ENCODE measurements at places on chromosomes 3 and 15.

DNA sequence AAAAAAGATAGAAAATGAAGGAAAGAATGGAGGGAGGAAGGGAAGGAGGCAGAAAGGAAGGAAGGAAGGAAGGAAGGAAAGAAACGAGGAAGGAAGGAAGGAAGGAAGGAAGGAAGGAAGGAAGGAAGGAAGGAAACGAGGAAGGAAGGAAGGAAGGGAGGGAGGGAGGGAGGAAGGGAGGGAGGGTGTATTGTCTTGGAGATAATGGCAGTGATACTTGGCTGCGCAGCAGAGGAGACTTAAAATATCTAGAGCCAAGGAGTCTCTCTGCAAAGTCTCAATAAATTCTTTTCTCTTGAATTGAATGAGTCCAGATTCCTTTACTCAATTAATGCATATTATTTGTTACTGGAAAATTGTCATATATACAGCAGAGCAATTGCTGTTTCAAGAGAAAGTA is 1059.7 kb downstream of the ZPLD1 start:
- DNase-seq = no peak

DNA sequence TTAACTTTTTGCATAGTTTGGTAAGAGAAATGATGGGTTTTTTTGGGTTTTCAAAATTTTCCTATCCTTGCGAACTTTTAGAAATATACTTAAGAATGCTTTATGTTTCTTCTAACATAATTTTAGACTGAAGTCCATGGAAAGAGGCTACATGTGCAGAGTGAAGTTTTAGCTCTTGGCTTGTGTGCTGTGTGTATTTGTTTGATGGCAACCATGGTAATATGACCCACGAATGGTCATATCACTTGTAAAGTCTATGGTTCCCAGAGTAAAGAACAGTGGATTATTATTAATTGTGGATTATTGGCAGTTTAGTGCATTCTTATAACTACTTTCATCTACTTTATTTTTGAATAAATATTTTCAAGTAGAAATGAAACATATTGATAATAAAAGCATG is 124.0 kb upstream of the GOLGA6L4 start:
- DNase-seq = no peak

- no peak for DNase-seq
Observed at GRCh38 chr3:123380261-123380660, 68.6 kb downstream of the ADCY5 start.

DNA sequence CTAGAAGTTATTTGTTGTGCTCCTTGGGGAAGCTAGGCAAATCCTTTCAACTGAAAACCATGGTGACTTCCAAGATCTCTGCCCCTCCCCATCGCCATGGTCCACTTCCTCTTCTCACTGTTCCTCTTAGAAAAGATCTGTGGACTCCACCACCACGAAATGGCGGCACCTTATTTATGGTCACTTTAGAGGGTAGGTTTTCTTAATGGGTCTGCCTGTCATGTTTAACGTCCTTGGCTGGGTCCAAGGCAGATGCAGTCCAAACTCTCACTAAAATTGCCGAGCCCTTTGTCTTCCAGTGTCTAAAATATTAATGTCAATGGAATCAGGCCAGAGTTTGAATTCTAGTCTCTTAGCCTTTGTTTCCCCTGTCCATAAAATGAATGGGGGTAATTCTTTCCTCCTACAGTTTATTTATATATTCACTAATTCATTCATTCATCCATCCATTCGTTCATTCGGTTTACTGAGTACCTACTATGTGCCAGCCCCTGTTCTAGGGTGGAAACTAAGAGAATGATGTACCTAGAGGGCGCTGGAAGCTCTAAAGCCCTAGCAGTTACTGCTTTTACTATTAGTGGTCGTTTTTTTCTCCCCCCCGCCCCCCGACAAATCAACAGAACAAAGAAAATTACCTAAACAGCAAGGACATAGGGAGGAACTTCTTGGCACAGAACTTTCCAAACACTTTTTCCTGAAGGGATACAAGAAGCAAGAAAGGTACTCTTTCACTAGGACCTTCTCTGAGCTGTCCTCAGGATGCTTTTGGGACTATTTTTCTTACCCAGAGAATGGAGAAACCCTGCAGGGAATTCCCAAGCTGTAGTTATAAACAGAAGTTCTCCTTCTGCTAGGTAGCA is 657 bp downstream of the PATL2 start:
- no peak for DNase-seq

DNA sequence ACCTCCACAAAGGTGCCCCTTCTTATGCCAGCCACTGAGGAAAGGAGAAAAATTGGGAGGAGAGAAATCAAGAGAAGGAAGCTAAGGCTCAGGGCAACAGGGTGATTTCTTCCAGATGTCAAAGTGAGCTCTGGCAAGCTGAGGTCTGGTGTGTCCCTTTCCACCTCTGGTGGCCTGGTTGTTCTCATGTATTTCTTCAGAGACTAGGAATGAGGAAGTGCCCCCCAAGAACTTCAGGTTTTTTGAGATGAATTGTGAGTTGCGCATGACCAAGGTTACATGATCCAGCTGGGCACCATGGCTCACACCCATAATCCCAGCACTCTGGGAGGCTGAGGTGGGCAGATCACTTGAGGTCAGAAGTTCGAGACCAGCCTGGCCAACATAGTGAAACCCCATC is 5.6 kb downstream of the RAB6B start:
- no peak for DNase-seq

DNA sequence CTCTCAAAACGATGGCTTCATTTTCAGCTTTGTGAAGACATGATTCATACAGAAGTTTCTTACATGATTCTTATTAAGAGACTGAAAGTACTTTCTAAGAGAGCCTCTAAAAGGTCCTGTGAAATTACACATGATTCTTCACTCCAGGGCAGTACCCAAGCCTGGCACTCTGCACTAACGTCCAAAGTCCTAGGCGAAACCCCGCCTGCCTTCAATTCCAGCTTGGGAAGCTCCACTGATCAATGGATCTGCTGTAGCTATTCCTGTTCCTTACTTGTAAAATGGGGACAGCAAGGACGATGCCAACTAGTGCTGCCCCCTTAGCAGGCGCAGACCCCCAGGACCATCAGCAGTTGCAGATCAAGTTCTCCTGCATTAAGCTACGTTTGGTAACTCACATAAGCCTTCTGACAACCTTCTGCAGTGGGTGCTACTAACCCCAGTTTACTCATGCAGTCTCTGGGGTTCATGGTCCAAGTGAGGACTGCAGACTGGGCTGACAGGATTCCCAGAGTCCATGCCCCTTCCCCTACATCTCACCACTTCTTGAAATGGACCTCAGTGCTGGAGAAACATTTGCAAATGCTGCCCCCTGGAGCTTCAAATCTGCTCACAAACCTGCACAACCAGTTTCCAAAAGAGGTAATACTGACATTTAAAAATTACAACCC is 10.6 kb downstream of the CHCHD4 start:
- no peak for DNase-seq

GRCh38 chr3:5376761-5377160 is 189.3 kb downstream of the EDEM1 start:
- DNase-seq = peak; percentile 59

DNA sequence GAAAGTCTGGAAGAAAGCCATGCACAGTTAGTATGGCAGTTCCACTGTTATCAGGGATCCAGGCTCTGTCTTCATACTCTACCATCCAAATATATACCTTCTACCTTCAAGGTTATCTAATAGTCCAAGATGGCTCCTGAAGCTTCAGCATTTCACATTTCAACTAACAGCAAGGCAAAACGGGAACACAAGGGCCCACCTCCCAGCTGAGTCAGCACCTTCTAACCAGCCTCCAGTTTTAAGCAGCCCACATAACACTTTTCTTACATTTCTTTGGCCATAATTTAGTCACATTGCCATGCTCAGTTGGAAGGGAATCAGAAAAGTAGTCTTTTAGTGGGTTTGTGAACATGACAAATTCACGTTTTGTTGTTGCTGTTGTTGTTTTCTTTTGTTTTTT is 15.4 kb upstream of the MSL2 start:
- DNase-seq = no peak

GRCh38 chr3:17761563-17761962 is 19.1 kb upstream of the TBC1D5 start:
- no peak for DNase-seq

GRCh38 chr3:50258979-50259378 is 10.0 kb upstream of the SEMA3B start:
- DNase-seq = no peak

DNA sequence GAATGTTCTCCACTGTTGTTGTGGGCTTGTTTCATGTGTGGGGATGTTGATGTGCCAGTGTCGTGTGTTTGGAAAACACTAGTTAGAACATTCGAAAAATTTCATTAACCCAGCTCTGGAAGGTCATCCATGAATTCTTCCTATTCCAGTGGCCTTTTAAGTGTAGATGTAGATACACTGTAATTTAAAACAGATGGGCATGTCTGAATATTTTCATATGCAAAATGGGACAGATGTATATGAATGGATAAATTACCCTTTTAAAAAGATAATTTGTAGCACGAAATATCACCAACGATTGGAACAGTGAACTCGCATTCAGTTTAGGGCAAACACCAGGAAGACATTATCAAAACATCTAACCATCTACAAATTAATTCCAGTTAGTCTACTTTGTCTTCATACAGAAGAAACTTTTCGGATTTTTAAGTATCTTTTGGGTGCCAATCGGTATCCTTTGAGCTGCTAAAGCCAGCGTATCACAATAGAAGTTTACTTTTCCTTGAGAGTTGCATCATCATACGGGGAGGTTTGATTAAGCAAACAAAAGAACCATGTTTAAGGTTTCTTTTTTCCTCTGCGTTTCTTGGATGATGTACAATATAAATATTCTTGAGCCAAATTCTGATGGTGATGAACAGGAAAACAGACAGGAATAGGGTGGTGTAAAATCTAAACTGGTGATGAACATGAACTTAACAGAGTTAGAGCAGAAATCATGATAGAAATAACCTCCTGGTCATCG is 528.1 kb downstream of the FOXP1 start:
- no peak for DNase-seq

DNA sequence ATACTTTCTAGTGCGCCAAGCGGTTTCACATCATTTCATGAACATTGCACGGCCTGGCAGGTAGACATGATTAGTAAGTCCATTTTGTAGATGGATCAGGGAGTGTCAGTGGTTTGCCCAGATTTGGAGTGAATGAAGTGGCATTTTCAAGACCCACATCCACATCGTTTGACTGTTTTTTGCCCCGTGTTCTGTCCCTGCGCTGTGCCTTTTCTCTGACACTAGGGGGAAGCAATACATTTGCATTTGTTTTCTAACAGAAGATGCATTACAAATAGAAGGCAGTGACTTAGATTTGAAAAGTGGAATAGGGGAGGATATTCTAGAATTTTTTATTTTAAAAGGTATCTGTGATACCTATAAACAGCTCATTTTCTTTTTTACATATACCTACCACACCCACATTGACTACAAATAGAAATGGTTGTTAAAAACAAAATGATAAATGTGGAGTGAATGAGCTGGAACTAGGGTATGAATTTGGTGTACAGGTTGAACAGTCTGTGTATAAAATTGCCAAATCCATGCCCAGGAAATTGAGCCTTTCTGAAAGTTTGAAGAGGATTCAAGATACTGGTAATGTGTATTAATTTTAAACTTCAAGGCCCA is 98.0 kb downstream of the USP13 start:
- DNase-seq = peak; percentile 13

GRCh38 chr3:126745760-126746394 is 41.8 kb downstream of the CHCHD6 start:
- DNase-seq = no peak

DNA sequence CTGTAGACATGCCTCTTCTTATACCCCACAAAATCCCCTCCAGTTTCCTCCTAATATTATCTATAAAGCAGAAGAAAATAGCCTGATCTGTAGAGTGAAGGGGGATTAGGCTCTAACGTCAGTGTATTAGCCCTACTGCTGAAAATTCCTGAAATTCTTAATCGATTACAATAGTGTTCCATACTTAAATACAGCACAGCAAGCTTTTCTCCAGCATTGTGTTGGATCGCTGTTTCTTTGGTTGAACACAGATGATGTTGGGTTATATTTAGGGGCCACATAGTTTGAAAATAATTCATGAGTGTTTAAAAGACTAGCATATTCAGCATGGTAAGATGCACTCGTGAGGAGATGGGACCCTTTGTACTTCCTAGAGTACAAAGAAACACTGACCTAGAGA is 52.5 kb downstream of the PIAS1 start:
- DNase-seq = no peak

GRCh38 chr3:124792341-124793040 is 62.2 kb downstream of the UMPS start:
- DNase-seq = no peak

DNA sequence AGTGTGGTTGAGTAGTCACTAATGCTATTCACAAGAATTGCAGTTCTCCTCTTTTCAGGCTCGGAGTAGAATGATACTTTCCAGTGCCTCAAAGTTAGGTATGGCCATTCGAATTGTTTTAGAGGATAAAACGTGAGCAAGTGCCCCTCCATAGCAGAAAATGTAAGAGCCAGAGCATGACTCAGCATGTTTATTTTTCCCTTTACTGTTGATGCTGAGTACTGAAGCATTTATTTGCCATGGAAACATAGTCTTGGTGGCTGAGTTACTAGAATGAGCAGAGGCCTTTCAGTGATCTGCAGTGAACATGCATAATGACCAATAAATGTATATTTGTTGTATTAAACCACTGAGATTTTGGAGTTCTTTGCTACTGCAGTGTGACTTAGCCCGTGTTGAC is 540.6 kb downstream of the NLGN1 start:
- DNase-seq = peak; percentile 94

DNA sequence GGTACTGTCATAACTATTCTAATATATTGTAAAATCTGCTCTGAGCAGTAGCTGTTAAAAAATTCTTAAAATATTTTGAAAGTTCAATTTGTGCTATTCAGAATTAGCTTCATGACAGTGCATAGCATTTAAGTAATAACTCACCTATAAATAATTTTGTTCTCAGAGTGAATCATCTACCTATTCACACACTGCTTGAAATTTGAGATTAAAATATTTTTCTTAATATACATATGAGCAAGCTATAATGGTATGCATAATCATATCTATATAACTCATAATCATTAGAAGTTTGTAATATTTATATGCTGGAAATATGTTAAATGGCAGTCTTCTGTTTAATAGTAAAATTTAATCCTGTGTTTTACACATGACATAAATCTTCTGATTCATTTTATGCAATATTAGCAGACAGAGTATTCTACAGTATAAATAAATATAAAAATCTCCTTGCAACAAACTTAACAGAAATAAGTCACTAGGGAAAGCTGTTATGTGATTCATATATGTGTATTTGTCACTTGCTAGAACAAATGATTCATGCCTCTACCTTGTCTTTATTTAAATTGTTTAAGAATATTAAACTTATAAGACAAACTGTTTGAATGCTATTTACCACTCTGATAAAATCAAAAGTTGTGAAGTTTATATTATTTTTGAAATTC is 710.8 kb downstream of the PLOD2 start:
- no peak for DNase-seq

GRCh38 chr3:174951498-174952005 is 92.4 kb downstream of the NAALADL2 start:
- DNase-seq = no peak

Measured in NCI-H774 (cell line).